ENCODE measurements at places on chromosomes 4 and X. TPM values are rescaled to one million over a fixed set of nuclear protein-coding genes. Genes with fewer than 3 reads are reported as not detected.
A peak's percentile ranks its signal among the peaks of the same experiment; 100 is the strongest.

DNA sequence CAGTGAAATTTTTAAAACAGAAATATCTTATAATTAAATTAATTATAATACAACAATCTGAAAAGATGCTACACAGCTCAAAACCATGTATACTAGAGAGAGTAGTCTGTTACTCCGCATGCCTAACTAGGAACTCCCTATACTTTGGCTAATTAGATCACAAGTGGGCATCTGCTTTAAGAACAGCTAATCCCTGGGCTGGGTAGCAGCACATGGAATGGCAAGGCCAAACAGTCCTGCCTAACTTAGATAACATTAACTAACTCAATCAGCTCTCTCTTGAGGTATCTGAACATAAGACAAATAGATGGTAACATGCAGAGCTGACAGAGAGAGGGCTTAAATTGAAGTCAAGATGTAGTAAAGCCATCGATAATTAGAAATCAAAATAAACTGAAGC, 9.9 kb downstream of the CHIC2 start:
- H3K27me3 ChIP-seq: no peaks in the 10 kb centered on the region
- H3K4me3 ChIP-seq: no peak overlapping the region
- DNase-seq: no peak

DNA sequence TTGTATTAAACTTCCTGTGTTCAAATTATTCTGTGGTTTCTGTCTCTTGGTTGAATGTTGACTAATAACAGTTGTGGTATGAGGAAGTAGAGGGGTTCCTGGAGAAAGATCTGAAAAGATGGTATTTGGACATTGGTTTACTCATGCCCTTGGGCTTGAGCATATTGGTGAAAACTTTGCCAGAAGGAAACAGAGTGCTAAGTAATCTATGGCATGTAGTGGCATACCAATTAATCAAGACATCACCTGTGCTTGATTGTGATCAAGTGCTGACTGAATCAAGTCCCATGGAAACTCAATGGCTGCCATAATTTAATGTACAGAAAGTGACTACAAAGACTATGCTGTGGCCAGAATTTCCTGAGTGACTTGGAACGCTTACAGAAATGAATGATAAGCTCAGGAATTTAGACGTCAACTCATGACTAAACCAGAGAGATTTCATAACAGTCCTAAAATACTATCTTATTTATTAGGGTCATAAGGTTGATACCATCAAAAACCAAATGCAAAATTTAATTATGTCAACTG, 2062.9 kb downstream of the ARAP2 start:
- no peak overlapping the region for H3K4me3 ChIP-seq
- no peaks in the 10 kb centered on the region for H3K27me3 ChIP-seq
- H3K4me1 ChIP-seq: no peaks in the 10 kb centered on the region

GRCh38 chr4:116328261-116328860, 757.0 kb downstream of the TRAM1L1 start:
- H3K4me1 ChIP-seq: no peaks in the 10 kb centered on the region
- no peaks in the 10 kb centered on the region for H3K27me3 ChIP-seq
- no peak for DNase-seq
- H3K4me3 ChIP-seq: no peak overlapping the region
- H3K36me3 ChIP-seq: no peaks in the 10 kb centered on the region

DNA sequence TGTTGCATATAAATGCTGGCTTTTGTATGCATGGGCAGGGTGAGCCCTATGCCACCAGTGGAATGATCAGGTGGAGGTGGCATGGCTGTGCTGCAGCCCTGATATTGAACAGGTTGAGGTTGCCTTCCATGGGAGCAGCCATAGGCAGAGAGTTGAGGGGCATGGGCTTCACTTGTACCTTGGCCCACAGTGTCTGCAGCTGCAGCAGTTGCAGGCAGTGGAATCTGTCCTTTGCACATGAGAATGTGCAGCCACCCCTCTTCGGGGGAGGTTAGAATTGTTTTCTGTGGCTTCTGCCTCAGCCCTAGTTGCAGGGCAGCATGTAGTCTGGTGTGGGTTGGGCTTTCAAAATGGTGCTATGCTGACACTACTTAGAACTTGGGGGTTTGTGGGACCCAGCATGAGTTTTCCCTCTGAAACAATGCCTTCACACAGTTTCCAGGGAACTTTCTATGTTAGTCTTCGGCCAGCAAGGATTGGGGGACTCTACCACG, 25.4 kb upstream of the VSIG1 start:
- no peaks in the 10 kb centered on the region for H3K4me1 ChIP-seq
- H3K27me3 ChIP-seq: no peaks in the 10 kb centered on the region
- no peak for DNase-seq
- no peaks in the 10 kb centered on the region for H3K36me3 ChIP-seq
- no peak overlapping the region for H3K27ac ChIP-seq

DNA sequence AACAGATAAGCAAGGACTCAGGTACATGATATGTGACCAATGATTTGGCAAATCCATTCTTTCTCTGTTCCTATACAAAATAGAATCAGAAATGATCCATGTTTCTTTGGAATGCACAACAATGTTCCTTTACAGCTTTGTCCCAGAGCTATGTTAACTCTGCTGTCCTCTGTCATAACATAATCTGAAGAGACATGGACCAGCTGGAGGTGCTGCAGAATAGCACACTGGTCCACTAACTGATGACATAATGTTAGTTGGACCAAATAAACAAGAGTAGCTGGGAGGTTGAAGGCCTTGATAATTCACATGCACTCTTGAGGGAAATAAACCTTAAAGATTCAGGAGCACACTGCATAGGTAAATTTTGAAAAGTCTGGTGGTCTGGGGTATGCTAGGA, 23.0 kb upstream of the DHX15 start:
- no peaks in the 10 kb centered on the region for H3K4me1 ChIP-seq
- H3K27me3 ChIP-seq: no peaks in the 10 kb centered on the region
- H3K36me3 ChIP-seq: no peaks in the 10 kb centered on the region
- no peak for DNase-seq

The IL13RA2 gene
- total RNA-seq: 0.35 TPM

DNA sequence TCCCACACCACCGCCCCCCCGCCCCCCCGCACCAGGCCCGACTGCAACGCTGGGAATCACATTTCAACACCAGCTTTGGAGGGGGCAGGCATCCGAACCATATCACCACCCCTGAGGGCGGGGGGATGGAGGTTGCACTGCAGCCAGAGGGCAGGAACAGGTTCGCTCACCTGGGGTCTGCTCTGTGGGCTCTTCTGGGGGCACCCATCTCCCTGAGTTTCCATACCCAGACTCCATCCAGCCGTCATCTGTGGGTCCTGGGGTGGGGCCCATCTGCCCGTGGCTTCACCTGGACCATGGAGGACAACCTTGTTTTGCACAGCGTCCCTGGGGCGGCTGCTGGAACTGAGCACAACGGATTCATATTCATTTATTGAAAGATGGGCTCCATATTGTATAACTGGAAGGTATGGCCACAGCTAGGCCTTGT, 6.9 kb downstream of the PSAPL1 start:
- H3K4me3 ChIP-seq: no peak overlapping the region
- H3K27me3 ChIP-seq: no peaks in the 10 kb centered on the region
- no peaks in the 10 kb centered on the region for H3K4me1 ChIP-seq
- no peaks in the 10 kb centered on the region for H3K36me3 ChIP-seq
- DNase-seq: no peak

GRCh38 chr4:121551881-121552280, 144.9 kb downstream of the ANXA5 start:
- H3K36me3 ChIP-seq: no peaks in the 10 kb centered on the region
- no peaks in the 10 kb centered on the region for H3K27me3 ChIP-seq
- no peak overlapping the region for H3K4me3 ChIP-seq
- peaks cover 9% of the 10 kb centered on the region for H3K4me1 ChIP-seq
- DNase-seq: no peak
- H3K27ac ChIP-seq: peak overlapping the region; percentile 39

The USP17L25 gene
- not detected for total RNA-seq

- no peaks in the 10 kb centered on the region for H3K27me3 ChIP-seq
- peaks cover 8% of the 10 kb centered on the region for H3K4me1 ChIP-seq
- no peaks in the 10 kb centered on the region for H3K36me3 ChIP-seq
- no peak for DNase-seq
- H3K27ac ChIP-seq: no peak overlapping the region
Observed at GRCh38 chr4:4491396-4491893, 50.4 kb downstream of the STX18 start.

DNA sequence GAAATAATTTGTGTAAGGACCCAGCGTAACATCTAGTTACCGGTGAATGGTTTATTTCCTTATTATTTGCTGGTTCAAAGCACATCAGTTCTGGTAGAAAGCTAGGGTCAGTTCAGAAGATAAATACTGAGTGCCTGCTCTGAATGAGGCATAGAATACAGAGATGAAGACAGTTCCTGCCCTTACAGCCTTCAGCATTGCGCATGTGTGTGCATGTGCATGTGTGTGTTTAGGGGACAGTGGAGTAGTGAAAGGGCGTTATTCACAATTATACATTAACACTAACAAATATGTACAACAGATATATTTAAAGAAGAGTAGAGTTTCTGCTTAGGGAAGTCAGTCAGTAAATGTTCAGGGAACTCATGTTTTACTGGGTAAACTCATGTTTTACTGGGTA, 29.1 kb downstream of the CEP135 start:
- H3K4me1 ChIP-seq: no peaks in the 10 kb centered on the region
- H3K4me3 ChIP-seq: no peak overlapping the region
- no peaks in the 10 kb centered on the region for H3K27me3 ChIP-seq
- no peak for DNase-seq
- H3K36me3 ChIP-seq: peaks cover 25% of the 10 kb centered on the region
- no peak overlapping the region for H3K27ac ChIP-seq

The TKTL2 gene
- total RNA-seq: 0.18 TPM

DNA sequence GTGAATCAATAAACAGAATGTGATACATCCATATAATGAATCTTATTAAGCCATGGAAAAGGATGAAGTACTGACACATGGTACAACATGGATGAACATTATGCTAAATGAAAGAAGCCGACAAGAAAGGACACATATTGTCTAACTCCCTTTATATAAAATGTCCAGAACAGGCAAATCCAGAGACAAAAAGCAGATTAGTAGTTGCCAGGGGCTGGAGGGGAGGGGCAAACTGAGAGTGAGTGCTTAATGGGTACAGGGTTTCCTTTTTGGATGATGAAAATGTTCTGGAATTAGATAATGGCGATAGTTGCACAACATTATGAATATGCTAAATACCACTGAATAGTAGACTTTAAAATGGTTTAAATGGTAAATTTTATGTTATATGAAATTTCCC, 17.4 kb downstream of the ADGRG4 start:
- no peaks in the 10 kb centered on the region for H3K4me1 ChIP-seq
- no peak overlapping the region for H3K27ac ChIP-seq
- H3K27me3 ChIP-seq: no peaks in the 10 kb centered on the region
- DNase-seq: no peak

The GRID2 gene
- not detected for total RNA-seq

The GASK1B gene
- 22.7 TPM for total RNA-seq

DNA sequence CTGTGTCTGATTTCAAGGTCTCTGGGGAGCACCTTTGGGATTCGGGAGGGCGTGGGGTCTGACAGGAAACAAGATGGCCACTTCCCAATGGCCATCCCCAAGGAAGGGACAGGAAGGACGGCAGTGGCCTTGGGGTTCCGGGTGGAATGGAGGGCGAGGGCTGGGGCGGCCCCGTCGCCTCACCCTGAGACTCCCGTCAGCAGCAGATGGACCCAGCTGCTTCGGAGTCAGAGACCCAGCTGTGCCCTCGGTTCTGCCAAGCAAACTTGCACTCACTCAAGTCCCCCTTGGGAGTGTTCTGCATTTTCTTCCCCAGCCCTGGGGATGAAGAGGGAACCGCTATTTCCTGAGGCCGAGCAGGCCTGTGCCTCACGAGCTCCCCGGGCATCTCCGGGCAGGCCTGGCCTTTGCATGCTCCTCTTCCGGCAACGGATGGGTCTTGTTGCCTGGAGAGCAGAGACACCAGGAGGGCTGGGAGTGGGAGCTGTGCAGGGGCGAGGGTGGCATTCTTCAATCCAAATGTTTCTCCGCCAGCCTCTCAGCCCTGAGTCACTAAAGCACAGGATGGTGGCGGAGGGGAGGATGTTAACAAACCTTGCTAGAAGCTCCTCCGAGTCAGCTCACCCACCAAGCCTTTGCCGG, 6.8 kb upstream of the DUSP9 start:
- no peak overlapping the region for H3K27ac ChIP-seq
- peaks cover 36% of the 10 kb centered on the region for H3K27me3 ChIP-seq
- no peak for DNase-seq
- H3K4me3 ChIP-seq: no peak overlapping the region

All from lower lobe of right lung (tissue), 2 donors.